ENCODE measurements at places on chromosomes 2 and 18.
A peak's percentile ranks its signal among the peaks of the same experiment; 100 is the strongest.

DNA sequence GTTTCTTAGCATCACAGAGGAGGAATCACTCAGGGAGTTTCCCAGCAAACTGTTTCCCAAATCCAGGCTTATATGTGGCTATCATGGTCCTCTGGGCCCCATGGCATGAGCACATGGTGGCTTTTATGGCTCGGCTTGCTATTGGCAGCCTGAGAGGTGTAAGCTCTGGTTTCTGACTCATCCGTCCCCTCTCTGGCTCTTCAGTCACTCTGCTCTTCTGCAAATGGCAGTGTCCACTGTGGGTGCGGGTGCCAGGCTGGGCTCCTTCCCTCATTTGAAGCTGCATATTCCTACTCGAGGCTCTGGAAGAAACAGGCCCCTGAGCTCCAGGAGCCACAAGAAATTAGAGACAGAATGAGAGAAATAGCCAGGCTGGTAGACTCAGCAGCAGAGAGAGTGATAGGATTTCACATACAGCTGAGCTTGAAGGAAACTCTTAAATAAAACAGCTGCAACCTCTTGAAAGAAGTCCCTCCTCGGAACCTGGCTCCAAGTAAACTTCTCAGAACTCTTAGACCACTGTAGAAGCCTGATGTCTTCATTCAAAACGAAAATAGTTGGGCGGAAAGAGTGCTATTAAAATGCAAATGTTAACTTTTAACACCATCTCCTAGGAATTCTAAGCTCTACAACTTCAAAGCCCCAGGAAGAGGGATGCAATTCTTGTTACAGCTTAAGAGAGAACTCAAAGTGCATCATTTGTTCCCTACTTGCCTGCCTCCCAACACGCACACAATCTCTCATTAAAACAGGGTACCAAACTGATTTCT is 212.6 kb upstream of the SP5 start:
- no peak for DNase-seq

DNA sequence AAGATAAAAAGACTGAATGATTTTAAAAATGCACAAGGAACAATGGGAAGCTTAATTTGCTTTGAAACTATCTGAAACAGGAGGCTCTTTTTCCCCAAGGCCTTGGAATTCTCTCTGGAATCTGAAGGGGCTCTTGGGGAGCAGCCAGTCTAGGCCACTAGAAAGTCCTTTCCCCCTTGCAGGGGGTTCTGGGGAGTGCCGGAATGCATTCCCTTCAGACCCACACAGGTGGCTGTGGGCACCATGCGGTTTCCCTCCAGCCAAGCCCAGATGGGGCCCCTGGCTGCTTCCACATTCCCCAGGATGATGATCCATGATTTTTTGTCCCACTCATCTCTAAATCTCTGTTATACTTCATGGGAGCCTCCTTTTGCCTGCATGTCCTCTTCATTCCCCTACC is 10.7 kb downstream of the GPR45 start:
- DNase-seq, result no peak

DNA sequence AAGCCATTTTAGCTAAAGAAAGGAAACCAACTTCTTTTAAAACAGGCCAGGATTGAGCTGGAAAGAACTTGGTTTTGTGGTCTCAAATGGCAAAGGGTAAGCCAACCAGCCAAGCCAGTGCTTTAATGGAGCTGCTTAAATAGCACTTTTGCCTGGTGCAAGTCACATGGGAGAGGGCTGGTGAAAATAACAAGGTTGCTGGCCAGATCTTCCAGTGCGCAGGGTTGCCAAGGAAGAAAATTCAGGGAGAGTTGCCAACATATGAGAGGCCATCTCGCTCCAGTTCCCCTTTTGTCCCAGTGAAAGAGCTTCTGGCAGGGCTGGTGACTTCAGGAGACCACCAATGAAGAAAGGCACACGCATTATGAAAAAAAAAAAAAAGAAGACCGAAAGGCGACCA is 57.3 kb downstream of the IRS1 start:
- no peak for DNase-seq

GRCh38 chr2:46430413-46430812 is 49.0 kb upstream of the TMEM247 start:
- no peak for DNase-seq

- DNase-seq, result no peak
These were observed 202.1 kb upstream of the UBE2E3 start for GRCh38 chr2:180778291-180778690.

GRCh38 chr2:149122516-149122915 is 84.0 kb downstream of the LYPD6B start:
- DNase-seq, result peak; percentile 15

GRCh38 chr2:160141912-160142311 is 58.2 kb downstream of the ITGB6 start:
- no peak for DNase-seq

- DNase-seq, result no peak
These were observed 1500.6 kb upstream of the TMEFF2 start for GRCh38 chr2:193695367-193695766.

DNA sequence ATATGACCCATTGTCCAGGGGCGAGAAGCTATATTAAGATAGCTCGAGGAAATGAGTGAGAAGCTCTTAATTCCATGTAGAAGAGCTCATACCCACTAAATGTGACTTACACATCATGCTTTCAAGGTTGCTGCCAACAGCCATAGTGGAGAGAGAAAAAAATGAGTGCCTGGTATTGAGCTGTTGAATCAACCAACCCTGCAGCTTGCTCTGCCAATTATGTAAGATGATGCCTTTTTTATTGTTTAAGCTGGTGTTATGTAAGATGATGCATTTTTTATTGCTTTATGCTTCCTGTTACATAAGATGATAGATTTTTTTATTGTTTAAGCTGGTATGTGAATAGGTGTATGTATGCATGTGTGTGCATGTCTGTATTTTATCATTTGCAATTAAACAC is 228.2 kb downstream of the CCDC178 start:
- no peak for DNase-seq

GRCh38 chr2:100627330-100628300 is 64.8 kb downstream of the PDCL3 start:
- DNase-seq, result no peak

- no peak for DNase-seq
These were observed 16.8 kb upstream of the RHOB start for GRCh38 chr2:20430035-20430434.

- DNase-seq, result no peak
These were observed 59.6 kb downstream of the LONRF2 start for GRCh38 chr2:100262555-100263320.

DNA sequence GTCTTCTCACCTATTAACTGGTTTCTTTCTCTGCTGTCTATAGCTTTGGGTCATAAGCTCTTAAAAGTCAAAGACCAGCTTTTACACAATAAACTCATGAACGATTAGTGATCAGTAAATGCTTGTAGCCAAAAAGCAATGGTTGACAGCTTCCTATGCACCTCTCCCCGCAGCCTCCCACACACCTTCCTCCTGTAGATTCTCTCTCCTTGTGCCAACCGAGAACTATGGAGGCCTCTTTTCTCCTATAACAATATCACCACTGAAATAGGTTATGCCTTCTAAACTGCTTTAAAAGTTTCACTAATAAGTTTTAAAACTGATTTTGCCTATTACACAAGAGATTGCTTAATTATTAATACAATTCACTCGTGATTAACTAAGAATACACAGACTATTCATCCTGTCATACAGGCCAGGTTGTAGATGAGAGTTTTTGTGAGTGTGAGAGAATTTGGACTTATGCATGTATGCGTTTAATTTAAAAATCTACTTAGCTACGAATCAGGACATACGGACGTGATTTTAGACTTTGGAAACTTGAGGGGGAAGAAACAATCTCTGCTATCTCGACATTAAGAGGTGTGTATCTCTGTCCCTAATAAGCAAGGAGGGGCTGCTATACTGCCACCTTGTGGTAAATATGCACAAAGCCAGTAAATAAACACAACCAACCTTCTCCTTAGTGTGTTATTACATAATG is 229.1 kb upstream of the RBBP8 start:
- peak; percentile 47 for DNase-seq

GRCh38 chr2:174776223-174776622 is 12.0 kb upstream of the CHRNA1 start:
- DNase-seq, result no peak

- DNase-seq, result no peak
These were observed 94.9 kb downstream of the ARL6IP6 start for GRCh38 chr2:152813351-152813750.

DNA sequence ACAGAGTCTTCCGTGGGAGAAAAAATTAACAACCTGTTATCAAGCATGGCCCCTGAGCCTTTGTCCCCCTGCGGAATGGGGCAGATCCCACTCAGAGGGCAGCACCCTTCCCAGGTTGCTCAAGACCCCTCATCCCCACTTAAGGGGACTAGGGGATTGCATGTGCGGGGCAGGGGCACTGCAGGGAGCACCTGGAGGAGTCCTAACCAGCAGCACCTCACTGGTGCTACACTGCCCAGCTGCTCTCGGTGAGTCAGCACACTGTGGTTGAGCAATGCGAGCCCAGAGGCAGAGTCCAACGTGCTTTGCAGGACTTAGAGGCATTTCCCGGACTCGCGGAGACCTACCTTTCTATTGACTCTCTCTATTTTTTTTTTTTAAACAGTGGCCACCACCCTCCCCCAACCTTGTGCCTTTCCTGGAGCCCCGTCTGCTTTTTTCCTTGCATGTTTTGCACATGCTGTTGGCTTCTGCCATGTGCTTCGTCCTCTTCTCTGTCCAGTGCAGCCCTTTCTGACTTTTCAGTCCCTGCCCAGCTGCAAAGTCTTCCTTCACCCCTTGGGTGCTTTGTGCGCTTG is 74.0 kb downstream of the IL1R2 start:
- peak; percentile 55 for DNase-seq

GRCh38 chr2:123717636-123718334 is 307.3 kb upstream of the CNTNAP5 start:
- no peak for DNase-seq

DNA sequence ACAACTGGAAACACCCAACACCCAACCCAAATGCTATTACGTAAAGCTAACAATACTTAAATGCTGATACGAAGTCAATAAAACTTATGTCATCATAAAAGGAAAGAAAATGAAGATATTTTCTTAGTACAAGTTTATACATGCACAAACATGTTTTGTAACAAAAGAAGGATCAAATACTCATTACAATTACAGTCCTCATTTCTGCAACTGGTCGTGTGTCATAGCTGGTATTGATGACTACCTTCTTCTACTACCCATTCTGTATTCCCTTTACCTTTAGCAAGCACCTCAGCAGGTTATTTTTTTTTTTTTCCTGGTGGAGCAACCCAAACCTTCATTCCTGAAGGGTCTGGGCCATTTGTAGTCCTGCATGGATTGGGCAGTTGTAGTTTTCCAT is 1298.5 kb downstream of the SUCLG1 start:
- DNase-seq, result no peak

- DNase-seq, result no peak
These were observed 133.7 kb downstream of the RHBDD1 start for GRCh38 chr2:226969417-226970080.

- DNase-seq, result peak; percentile 21
These were observed 476 bp downstream of the STRN start for GRCh38 chr2:36965751-36966369.

- DNase-seq, result no peak
These were observed 20.4 kb upstream of the TMEM247 start for GRCh38 chr2:46458763-46459500.

- no peak for DNase-seq
These were observed 285.8 kb downstream of the TMX3 start for GRCh38 chr18:68429111-68429510.

DNA sequence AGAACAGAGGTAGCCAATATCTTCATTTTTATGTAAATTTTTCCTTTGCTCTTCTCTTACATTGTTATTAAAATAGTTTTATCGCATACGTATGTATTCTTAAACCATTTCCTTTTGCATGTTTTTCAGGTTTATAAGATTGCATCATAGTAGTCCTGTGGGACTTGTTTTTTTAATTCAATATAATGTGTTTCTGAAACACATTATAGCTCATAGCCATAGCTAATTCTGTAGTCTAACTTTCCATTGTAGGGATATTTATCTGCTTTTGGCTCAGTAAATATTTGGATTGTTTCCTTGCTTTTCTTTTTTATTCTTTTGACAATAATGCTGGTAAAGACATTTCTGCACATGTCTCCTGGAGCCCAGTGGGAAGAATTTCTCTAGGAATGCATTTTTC is 484.3 kb downstream of the PTPRM start:
- DNase-seq, result no peak

DNA sequence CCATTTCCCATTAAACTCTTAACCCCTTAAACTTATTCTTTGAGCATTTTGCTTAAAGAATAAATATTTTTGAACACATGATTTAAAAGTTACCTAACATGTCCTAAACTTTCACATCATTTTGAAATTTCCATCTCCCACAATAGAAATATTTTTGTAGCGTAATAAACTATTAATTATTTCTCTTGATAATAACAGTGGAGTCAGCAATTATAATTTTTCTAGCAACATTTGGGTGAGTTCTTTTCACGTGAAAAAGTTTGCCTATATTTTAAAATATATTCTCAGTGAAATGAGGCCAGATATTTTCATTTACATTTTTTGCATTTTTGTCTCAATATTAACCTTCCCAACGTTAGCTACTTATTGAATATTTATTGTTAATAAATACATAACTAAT is 320.4 kb upstream of the CRIM1 start:
- no peak for DNase-seq

DNA sequence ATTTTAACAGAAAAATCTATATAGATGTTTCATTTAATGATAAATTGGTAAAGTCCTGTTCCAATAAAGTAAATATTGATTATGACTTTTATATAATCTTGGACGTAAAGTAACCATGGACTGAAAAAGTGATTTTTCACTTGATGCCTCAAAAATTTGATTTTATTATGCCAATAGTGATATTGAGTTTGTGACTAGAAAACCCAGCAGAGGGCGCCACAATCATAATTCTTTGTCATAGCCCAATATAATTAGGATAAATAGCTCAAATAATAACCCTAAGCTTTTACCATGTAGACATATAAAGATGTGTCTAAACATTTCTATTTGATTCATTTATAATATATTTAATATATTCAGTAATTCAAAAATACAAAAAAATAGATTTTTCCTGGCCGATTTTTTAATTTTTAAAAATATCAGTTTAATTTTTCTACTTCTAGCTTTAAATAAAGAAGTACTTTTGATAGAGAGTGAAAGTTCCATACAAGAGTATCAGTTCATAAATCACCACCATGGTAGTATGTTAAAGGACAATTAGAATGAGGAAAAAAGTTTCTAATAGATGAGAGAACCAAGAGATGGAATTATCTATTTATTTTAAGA is 30.7 kb downstream of the CAMKMT start:
- DNase-seq, result no peak

All from large intestine (tissue), 12 donors.